ENCODE measurements at places on chromosomes 1 and 21. TPM values are rescaled to one million over a fixed set of nuclear protein-coding genes. Genes with fewer than 3 reads are reported as not detected.

The CHIA gene
- not detected for total RNA-seq

The ACOT11 gene
- 6.8 TPM for total RNA-seq

The F5 gene
- total RNA-seq, result not detected

The OR2W3 gene
- total RNA-seq, result 1.7 TPM

The SZRD1 gene
- 90.2 TPM for total RNA-seq
